Activated CD4-positive, alpha-beta T cell treated with anti-CD3 and anti-CD28 coated beads, Interleukin-2, amount 10 ng/mL, durations not matched to agents 24 days and 14 days (primary cell): ENCODE measurements at places on chromosomes 4 and X. TPM values are rescaled to one million over a fixed set of nuclear protein-coding genes. Genes with fewer than 3 reads are reported as not detected.

Gene C4orf17
- total RNA-seq: not detected in 2 replicates

Gene TMSB15C
- 3.1 and 3.6 TPM in 2 replicates for total RNA-seq

Gene SOD3
- not detected in 2 replicates for total RNA-seq

Gene TMPRSS11F
- not detected in 2 replicates for total RNA-seq

Gene USO1
- 42.8 and 44.0 TPM in 2 replicates for total RNA-seq

Gene NPNT
- total RNA-seq: 0.12 TPM in 1 of 2 replicates, not detected in the other

Gene ARX
- total RNA-seq: not detected in 2 replicates

Gene MAGEA1
- total RNA-seq: not detected in 2 replicates

Gene SLC16A2
- total RNA-seq: 0.40 and 0.58 TPM in 2 replicates

Gene ADAMTS3
- total RNA-seq: not detected in 2 replicates

Gene RENBP
- 13.7 and 15.1 TPM in 2 replicates for total RNA-seq
